ENCODE measurements at places on chromosomes 4 and X.

DNA sequence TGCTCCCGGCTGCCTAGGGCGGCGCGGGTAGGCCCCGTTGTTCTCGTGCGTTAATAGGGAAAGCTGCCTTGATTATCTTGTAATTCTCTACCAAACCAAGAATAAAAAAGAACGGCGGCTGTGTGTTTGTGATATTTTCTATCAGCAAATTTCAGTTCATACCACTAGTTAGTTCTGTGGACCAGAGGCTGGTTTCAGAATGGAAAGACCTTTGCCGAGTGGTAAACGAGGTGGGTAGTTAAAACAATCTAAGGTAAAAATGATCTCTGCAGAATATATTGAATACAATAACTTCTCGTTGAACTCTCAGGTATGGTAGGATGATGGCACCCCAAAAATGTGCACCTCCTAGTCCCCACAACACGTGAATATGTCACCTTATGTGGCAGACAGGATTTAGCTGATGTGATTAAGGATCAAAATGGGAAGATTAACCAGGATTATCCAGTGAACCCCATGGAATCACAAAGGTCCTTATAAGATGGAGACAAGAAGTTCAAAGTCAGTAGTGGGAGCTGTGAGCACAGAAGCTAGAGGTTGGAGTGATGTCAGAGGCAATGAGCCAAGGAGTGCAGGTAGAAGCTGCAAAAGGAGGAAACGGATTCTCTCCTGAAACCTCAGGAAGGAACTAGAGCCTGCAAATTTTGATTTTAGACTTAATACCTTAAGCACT, 574 bp upstream of the CFAP97 start:
- no peak for DNase-seq

- no peak for DNase-seq
Measured at GRCh38 chr4:59094505-59094904, 1984.3 kb upstream of the IGFBP7 start.

- no peak for DNase-seq
Measured at GRCh38 chr4:182495645-182496385, 252.6 kb downstream of the TENM3 start.

GRCh38 chr4:79292008-79292407, 33.9 kb downstream of the NAA11 start:
- no peak for DNase-seq

GRCh38 chr4:132651196-132651595, 497.9 kb upstream of the PCDH10 start:
- DNase-seq, result no peak

DNA sequence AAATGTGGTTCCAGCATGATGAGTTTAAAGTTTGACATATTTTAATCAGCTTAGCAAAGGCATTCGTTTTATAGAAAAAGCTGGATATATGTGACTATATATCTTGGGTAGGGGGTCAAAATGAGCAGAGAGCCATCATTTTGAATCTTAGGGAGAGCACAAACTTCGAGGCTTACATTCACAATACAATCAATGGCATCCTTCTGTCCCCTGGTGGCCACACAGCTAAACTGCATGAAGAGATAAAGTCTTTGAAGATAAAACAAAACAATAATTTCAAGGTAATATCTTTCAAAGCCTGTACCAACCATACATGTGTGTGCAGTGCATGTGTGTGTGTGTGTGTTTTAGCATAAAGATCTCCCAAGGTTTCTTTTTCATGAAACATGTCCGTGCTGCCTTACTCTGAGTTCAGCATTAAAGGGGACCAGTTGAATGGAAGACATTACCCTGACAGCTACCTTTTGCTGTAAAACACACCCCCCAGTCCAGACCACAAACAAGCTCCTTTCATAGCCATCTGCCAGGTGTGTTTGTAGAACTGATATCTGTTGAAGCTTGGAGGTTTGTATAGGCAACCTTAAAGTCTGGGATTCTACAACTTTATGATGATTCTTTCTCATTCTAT, 22.0 kb downstream of the DYNLT3 start:
- no peak for DNase-seq

- DNase-seq, result no peak
Measured at GRCh38 chr4:170391066-170391740, 301.4 kb upstream of the AADAT start.

- DNase-seq, result no peak
Measured at GRCh38 chr4:2879026-2879425, 35.4 kb downstream of the ADD1 start.

GRCh38 chrX:3733043-3733430, 19.6 kb upstream of the PRKX start:
- no peak for DNase-seq

- DNase-seq, result peak; percentile 23
Measured at GRCh38 chr4:75672461-75673026, 667 bp downstream of the G3BP2 start.

DNA sequence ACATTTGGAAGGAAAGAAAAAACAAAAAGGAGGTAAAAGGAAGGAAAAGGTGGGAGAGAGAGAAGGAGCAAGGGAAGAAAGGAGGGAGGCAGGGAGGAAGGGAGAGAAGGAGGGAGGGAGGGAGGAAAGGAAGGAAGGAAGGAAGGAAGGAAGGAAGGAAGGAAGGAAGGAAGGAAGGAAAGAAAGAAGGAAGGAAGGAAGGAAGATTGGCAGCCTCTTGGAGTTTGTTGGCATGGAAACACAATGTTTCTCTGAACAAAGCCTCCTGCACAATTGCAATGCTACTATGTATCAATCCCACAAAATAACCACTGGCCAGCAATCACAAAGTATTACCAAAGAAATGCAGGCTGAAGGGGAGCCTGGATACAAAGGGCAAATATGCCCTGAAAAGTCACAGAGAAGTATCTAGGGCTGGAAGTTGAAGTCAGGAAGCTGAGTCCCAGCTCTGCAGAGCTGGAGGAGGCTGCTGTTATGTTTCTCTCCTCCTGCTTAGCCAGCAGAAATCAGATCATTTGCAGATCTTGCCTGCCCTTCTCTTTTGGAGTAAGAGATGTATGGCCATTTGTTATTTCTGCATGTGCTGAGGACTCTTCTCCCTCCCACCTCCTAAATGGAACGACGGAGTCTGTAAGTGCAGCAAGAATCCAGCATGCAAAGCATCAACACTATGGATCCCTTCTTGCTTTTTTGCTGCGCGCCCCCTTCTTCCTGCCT, 195.9 kb upstream of the LDB2 start:
- no peak for DNase-seq

DNA sequence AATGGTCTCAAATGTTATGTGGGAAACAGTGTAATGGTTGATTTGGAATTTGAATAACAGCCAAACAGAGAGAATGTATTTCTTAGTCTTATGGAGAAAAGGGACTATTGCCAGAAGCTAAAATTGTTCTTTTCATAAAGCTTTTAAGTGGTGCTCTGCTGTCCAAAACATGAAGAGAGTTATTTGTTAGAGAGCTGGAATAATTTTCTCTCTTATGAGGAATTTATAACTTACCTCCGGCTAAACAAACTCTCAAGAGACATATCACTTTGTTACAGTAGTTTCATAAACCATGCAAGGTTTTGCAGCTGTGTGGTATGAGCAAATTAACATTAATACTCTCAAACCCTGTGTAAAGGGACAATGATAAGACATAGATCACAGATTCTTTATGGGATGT, 28.6 kb downstream of the SULT1B1 start:
- no peak for DNase-seq

DNA sequence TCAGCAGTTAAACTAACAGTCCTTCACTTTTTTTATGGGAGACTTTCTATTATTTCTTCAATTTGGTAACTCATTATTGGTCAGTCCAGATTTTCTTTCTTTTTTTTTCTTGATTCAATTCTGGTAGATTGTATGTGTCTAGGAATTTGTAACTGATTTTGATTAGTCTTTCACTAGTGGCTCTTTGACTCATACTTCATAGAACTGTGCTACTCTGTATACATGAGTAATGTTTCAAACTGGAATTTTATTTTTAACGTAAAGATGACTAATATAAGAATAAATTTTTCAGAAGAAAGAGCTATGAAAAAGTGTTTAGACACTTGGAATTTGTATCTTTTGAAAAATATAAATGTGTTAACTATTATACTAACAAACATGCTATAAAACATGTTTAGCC, 813.0 kb downstream of the TRAM1L1 start:
- DNase-seq, result no peak

DNA sequence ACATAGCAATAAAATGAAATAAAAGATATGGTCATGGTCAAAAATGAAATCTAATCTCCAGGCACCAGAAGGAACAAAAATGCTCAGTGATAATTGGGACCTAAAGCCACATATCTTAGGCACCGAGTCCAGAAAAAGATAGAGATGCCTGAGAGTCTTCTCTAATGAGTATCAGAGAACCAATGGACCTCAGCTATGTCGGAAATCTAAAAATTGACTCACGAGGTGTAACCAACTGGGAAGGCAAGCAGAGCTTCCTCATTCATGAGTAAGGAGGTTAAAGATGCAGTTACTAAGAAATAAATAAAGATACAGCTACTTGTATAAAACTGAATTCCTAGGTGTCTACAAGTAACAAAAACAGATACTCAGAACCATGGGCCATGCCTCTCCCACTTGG, 72.1 kb downstream of the KLHL34 start:
- no peak for DNase-seq

DNA sequence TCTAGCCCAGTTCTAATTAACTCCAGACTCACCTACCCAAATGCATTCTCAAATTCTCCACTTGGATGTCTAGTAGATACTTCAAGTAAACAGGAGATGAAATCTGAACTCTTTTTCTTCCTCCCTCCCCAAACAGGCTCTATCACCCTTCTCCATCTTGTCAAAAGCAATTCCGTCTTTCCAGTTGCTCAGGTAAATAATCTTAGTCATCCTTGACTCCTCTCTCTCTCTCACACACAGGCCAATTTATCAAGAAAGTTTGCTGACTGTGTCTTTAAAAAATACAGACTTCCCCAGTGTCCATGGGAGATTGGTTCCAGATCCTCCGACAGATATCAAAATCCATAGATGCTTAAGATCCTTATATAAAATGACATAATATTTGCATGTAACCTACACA, 12.9 kb downstream of the TXK start:
- no peak for DNase-seq

- no peak for DNase-seq
Measured at GRCh38 chr4:59122626-59123025, 2012.4 kb upstream of the IGFBP7 start.

GRCh38 chr4:48877827-48878535, 28.6 kb downstream of the OCIAD2 start:
- DNase-seq, result no peak

GRCh38 chr4:145878501-145879435, 59.9 kb downstream of the ZNF827 start:
- no peak for DNase-seq

DNA sequence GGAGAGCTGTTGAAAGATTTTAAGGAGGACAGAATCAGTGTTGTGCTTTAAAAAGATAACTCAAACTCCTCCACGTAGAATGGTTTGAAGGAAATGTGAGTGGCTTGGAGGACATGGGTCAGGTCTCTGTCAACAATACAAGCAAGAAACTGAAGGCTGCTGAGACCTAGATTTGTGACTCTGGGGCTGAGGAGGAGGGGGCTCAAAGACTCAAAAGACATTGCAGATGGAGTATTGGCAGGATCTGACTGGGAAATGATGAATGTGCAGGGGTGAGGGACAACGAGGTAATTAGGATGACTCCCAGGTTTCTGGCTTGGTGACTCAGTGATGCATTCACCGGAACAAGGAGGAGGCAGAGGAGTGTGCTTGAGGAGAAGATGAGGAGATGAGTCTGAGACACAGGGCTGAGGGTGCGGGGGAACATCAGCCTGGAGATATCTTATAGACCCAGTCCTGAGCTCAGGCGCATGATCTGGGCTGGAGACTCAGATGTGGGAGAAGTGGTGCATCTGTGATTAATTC, 3.3 kb upstream of the RPS4X start:
- no peak for DNase-seq

DNA sequence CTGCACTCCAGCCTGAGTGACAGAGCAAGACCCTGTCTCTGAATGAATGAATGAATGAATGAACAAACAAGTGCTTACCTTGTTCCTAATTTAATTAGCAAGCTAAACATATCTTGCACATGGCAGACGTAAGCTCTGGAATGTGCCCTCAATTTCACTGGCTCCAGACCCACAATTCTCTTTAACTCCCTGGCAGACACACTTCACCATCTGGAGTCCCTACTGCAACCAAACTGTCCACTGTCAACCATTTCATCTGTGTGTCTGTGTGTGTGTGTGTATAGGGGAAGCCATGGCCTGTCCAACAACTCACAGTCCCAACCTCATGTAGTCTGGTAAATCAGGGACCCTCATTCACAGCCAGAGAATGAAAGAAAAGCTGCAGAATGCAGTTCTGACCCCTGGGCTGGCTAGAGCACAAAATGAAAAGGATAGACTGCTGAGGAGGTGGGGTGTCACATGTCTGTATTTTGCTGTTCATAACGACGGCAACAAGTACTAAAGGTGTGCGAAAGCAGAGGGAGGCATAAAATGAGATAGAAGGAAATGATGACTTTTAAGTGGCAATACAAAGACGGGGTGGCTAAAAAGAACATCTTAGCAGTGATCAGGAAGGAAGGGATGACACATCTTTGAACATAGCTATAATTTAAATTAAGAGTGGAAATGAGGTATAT, 114.1 kb downstream of the TSPAN5 start:
- no peak for DNase-seq

GRCh38 chr4:15883610-15884243, 54.8 kb downstream of the FGFBP1 start:
- no peak for DNase-seq

DNA sequence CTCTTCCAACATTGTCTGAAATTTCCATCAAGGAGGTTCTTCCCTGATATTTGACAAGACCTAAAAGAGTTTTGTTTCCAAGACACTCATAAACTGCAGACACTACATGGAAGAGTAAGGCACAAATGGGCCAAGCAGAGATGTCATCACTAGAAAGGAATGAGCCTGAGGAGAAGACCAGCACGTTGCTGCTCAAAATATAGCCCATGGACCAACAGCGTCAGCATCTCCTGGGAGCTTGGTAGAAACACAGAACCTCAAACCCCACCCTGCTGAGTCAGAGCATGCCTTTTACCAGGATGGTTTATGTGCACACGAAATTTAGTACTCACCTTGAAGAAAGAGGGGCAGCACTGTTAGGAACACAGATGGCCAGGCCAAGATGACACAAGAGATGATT, 128.7 kb upstream of the MID1 start:
- no peak for DNase-seq

DNA sequence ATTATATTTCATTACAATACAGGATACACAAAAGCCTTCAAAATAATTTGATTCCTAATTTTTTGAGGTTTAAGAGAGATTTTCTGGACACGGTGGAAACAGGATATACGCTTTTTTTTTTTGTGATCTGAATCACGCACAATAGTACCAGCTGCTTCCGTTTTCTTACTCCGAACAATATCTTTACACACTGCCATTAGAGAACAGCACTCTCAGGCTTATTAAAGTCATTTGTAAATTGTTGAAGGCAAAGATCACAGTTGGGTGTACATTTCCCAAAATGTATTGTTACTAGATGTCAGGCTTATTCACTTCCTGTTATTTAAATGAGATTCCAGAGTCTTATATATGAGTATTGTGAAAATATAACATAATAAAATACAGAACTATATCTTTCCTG, 71.5 kb downstream of the TMEM47 start:
- no peak for DNase-seq

- DNase-seq, result no peak
Measured at GRCh38 chr4:20456407-20456806, 204.7 kb downstream of the SLIT2 start.

GRCh38 chrX:86047174-86047935, at the start of gene CHM:
CHM (minus strand) TSS chrX:86047558; CDS start chrX:86047532, 26 bp downstream.
- DNase-seq, result no peak

GRCh38 chr4:23837371-23837770, 52.5 kb downstream of the PPARGC1A start:
- DNase-seq, result no peak
